Bronchus fibroblast of lung (primary cell): ENCODE measurements at places on chromosomes 1 and 21. TPM values are rescaled to one million over a fixed set of nuclear protein-coding genes. Genes with fewer than 3 reads are reported as not detected.

ZNF683 gene
- total RNA-seq = not detected in 2 replicates

SMG7 gene
- 10.7 and 12.9 TPM in 2 replicates for total RNA-seq

OR2T33 gene
- total RNA-seq = not detected in 2 replicates

TRIM46 gene
- 5.2 and 5.4 TPM in 2 replicates for total RNA-seq
